Anterior cingulate cortex (tissue), 58 donors: ENCODE measurements at places on chromosomes 16 and 17.

DNA sequence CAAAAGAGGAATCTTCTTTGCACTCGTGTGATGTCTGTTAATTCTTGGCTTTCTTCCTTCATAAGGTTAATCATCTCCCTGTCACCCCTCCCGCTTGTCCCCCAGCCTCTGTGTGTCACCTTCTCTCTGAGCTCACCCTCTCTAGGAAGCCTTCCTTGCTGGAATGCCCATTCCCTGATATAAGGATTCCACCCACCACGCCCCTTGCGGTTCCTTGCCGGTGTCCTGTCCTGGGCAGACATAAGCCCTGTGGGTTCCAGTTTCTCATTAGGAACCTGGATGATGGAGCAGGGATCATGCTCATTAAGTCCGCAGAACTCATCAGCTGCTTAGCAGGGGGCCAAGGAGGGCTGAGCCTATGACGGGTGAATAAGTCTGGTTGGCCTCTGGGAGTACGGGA lies 559.3 kb downstream of the MAF start:
- DNase-seq = no peak

DNA sequence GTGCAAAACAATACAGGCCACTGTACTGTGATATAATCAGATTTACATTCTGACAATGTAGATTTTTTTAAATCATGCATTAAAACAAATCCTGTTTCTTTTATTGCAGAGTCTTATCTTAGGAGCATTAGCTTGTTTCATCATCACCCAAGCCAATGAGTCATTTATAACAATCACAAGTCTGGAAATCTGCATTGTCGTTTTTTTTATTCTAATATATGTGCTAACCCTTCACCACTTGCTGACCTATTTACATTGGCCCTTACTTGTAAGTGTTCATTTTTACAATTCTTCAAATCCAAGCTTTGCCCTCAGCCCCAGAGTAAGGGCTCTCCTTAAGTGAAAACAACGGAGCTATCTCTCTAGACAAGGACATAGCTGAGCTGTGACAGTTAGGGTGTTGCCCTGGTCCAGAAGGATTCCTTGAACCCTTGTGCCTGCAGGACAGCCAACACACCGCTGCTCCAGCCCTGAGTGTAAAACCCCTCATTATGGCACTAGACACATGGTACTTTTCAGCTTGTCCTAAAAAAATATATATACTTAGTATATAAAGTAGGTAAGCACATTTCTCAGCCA lies 3.7 kb downstream of the CMTM1 start:
- DNase-seq = no peak

- no peak for DNase-seq
These were observed 21.4 kb downstream of the HIC1 start for GRCh38 chr17:2076087-2076984.

DNA sequence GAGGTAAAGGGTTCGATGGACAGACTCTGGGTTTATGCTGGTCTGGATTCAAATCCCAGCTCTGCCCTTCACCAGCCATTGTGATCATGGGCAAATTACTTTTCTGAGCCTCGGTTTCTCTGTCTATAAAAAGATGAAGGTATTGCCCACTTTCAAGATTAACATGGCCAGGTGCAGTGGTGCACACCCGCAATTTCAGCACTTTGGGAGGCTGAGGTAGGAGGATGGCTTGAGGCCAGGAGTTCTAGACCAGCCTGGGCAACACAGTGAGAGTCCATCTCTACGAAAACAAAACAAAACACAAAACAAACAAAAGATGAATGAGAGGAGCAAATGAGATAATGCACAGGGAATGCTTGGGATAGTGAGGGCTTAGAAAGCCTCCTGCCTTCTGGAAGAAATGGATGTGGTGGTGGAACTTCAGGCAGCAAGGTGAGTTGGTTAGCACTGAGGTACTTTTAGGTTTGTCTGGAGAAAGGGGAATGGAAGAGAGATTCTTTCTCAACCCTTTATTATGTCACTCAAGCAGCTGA lies 8.5 kb downstream of the ADGRG3 start:
- no peak for DNase-seq

DNA sequence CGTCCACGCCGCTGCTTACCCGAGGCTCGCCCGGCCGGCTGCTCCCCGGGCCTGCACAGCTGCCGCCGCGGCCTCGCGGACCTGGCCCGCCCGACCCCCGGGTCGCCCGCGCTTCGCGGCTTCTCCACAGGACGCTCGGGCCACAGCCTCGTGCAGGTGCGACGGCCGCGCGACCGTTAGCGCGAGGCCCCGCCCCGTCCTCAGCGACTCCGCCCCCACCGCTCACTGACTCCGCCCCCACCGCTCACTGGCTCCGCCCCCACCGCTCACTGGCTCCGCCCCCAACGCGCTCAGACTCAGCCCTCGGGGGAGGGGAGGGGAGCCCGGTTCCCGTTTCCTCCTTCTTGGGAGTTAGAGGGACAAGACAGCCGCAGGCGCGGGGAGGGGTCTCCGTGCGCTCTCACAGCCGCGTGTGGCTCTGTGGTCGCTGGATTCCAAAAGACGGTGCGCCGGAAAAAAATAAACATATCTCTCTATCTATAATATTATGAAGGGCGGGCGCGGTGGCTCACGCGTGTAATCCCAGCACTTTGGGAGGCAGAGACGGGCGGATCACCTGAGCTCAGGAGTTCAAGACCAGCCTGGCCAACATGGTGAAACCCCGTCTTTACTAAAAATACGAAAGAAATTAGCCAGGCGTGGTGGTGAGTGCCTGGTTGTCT lies at the start of gene MEIOB:
MEIOB (minus strand) TSS at position 191 of the 662 bp plus-strand sequence. CDS start 3,989 bp downstream, outside the sequence.
- DNase-seq = no peak

DNA sequence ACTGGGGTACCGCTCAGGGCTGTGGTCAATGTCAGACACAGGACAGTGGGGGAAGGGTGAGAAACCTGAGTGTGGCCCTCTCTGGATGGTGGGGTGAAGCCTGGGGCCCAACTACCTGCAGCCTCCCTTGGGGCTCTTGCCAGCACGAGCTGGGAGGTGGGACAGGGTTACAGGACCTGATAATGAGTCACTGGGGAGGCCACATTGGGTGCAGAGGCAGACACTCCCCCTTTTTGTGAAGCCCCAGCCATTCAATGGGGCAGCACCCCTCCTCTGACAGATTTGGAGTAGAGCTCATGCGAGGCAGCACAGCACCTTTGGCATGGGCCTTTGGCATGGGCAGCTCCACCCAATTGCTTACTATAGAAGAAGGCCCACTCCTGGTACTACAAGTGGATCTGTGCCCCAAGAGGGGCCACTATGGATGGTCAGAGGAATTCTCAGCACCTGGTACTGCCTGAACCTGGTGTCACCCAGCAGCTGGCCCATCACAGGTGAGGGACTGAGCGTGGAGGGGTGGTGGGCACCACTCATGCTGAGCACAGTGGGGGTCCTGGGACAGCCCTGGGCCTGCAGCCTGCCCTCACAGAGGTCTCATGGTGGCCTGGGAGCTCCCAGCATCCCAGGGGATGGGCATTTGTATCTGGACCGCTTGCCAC lies 45.2 kb upstream of the SMPD3 start:
- DNase-seq = no peak
